Activated naive CD4-positive, alpha-beta T cell treated with anti-CD3 and anti-CD28 coated beads for 36 hours (primary cell): ENCODE measurements at places on chromosomes 5 and 9.

DNA sequence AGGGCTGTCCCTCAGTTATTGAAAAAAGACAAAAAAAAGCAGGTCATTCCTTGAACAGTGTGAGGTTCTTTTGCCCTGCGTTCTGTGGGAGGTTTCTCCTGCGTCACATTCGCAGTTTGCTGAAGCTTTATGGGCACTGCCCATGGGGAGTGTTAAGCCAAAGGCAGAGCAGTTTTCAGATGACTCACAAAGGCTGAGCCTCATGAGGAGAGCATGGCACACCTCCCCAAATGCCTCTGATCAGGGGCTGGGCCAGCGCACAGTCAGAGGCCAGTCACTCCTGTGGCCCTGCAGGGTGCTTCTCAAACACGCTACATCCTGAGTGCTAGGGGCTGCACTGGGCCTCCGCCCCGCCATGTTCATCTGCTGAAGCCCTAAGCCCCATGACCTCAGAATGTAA lies 38.4 kb downstream of the IRX1 start:
- H3K36me3 ChIP-seq, result peaks cover 1% of the 10 kb centered on the region
- DNase-seq, result no peak
- H3K4me3 ChIP-seq, result no peak overlapping the region
- H3K4me1 ChIP-seq, result no peaks in the 10 kb centered on the region
- no peak overlapping the region for H3K27ac ChIP-seq

DNA sequence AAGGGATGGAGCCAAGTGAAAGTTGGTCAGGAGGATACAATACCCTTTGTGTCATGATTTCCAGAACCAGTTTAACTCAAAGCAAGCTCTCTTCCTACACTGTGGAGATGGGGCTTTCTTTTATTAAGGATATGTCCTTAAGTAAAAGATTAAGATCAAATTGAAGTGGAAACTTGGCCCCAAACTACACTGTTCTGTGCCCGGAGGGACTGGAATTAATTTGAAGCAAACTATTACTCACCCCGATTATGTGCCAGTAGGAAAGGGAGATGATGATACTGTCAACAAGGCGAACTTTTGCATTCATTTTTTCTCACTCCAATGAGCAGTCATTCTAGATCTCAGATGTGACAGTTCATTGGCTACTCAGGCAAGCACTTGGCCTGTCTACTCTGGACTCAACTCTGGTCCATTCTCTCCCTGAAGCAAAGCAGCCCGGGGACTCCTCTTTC lies 186.7 kb downstream of the NTRK2 start:
- no peak overlapping the region for H3K27ac ChIP-seq

GRCh38 chr5:171258737-171259415 lies 50.2 kb upstream of the TLX3 start:
- no peaks in the 10 kb centered on the region for H3K4me1 ChIP-seq
- peaks cover 2% of the 10 kb centered on the region for H3K27me3 ChIP-seq
- no peak overlapping the region for H3K4me3 ChIP-seq

- H3K4me1 ChIP-seq, result no peaks in the 10 kb centered on the region
- H3K27ac ChIP-seq, result no peak overlapping the region
- DNase-seq, result no peak
These were observed 1206.0 kb upstream of the C9orf72 start for GRCh38 chr9:28779243-28779642.

GRCh38 chr5:40600383-40600782 lies 79.3 kb upstream of the PTGER4 start:
- H3K4me3 ChIP-seq, result no peak overlapping the region
- H3K36me3 ChIP-seq, result no peaks in the 10 kb centered on the region
- peaks cover 30% of the 10 kb centered on the region for H3K4me1 ChIP-seq

DNA sequence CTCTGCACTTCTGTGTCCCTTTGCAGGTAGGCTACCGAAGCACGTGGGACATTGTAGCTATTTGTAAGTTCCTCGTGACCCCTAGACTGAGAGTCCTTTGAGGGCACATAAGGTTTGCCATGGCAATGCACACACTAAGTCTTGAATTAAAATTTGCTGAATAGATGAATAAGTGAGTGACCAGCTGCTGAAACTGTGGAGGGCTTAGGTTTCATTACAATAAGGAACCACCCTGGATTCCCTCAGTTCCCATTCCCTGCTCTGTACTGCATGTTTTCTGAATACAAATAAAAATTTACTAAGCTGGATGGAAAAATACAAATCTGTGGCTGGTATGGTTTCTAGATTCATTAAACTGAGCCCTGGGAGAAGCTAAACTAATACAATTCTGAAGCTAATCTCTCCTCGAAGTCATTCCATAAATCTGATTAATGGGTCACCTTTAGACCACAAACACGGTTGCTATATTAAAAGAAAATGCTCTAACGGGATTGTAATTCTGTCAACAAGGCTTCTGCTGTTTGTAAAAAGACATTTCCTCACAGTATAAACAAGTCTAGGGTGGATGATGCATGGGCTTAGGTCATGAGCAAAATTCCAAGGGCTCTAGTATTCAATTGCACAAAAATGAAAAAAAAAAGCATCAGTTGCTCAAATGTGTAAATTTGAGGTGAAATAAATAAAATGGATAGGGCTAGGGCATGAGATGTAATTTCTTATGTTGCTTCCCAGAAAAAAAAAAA lies 172.3 kb downstream of the ATP10B start:
- peaks cover 2% of the 10 kb centered on the region for H3K27me3 ChIP-seq
- no peaks in the 10 kb centered on the region for H3K36me3 ChIP-seq
- no peak overlapping the region for H3K4me3 ChIP-seq
- no peak for DNase-seq

- H3K36me3 ChIP-seq, result no peaks in the 10 kb centered on the region
- no peaks in the 10 kb centered on the region for H3K27me3 ChIP-seq
- no peaks in the 10 kb centered on the region for H3K4me1 ChIP-seq
- H3K4me3 ChIP-seq, result no peak overlapping the region
These were observed 276.0 kb upstream of the IRX4 start for GRCh38 chr5:2158767-2159166.

- no peak for DNase-seq
- no peak overlapping the region for H3K4me3 ChIP-seq
- no peaks in the 10 kb centered on the region for H3K36me3 ChIP-seq
- H3K27me3 ChIP-seq, result no peaks in the 10 kb centered on the region
- H3K4me1 ChIP-seq, result peaks cover 21% of the 10 kb centered on the region
These were observed 15.0 kb downstream of the ZSWIM6 start for GRCh38 chr5:61347080-61347479.

DNA sequence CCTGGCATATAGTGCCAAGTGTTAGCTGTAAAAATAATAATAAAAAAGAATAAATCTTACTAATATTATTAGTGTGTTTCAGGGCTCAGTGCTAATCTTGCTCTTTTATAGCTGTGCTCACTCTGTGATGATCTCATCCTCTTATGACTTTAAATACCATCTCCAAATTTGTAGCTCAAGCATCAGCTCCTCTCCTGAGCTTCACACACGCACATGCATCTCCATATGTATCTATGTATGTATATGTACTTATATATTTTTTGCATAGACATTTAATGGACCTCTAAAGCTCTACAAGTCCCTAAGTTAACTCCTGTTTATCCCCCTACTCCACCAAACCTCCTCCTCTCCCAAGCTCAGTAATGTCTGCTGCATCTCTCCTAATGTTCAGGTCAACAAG lies 170.8 kb upstream of the NR3C1 start:
- no peak overlapping the region for H3K27ac ChIP-seq
- no peaks in the 10 kb centered on the region for H3K4me1 ChIP-seq
- no peaks in the 10 kb centered on the region for H3K27me3 ChIP-seq
- no peaks in the 10 kb centered on the region for H3K36me3 ChIP-seq

DNA sequence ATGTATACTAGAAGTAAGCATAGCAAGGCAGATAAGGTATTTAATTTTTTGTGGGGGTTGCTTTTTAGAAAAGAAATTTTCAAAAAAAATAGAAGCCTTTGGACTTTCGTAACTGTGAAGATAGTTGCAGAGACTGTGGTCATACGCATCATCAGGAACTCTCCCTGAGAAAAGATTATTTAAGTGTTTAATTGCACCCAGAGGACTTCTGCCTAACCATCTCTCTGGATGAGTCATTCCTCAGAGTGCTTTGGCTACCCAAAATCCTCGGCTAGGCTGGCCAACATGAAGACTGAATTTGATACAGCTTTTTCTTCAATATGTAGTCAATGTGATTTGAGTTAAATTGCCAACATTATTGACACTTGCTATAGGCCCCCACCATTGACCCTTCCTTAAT lies 296.4 kb downstream of the TLR4 start:
- no peaks in the 10 kb centered on the region for H3K4me1 ChIP-seq
- no peak overlapping the region for H3K4me3 ChIP-seq
- no peak for DNase-seq
- no peak overlapping the region for H3K27ac ChIP-seq

DNA sequence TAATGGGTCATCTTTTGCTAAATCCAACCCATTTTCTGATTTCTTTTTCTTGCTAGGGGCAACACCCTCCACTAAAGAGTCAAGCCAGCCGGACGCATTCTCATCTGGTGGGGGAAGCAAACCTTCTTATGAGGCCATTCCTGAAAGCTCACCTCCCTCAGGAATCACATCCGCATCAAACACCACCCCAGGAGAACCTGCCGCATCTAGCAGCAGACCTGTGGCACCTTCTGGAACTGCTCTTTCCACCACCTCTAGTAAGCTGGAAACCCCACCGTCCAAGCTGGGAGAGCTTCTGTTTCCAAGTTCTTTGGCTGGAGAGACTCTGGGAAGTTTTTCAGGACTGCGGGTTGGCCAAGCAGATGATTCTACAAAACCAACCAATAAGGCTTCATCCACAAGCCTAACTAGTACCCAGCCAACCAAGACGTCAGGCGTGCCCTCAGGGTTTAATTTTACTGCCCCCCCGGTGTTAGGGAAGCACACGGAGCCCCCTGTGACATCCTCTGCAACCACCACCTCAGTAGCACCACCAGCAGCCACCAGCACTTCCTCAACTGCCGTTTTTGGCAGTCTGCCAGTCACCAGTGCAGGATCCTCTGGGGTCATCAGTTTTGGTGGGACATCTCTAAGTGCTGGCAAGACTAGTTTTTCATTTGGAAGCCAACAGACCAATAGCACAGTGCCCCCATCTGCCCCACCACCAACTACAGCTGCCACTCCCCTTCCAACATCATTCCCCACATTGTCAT lies 72.0 kb downstream of the NUP214 start:
- peaks cover 44% of the 10 kb centered on the region for H3K36me3 ChIP-seq
- no peak overlapping the region for H3K4me3 ChIP-seq
- H3K4me1 ChIP-seq, result no peaks in the 10 kb centered on the region
- DNase-seq, result no peak

GRCh38 chr5:122924203-122924602 lies 78.8 kb downstream of the SNX24 start:
- H3K4me3 ChIP-seq, result no peak overlapping the region
- H3K27me3 ChIP-seq, result no peaks in the 10 kb centered on the region
- no peak overlapping the region for H3K27ac ChIP-seq
- no peak for DNase-seq
- H3K4me1 ChIP-seq, result no peaks in the 10 kb centered on the region

GRCh38 chr5:72760259-72760658 lies 56.2 kb upstream of the TNPO1 start:
- H3K4me1 ChIP-seq, result no peaks in the 10 kb centered on the region
- H3K27ac ChIP-seq, result no peak overlapping the region
- no peaks in the 10 kb centered on the region for H3K36me3 ChIP-seq
- no peak overlapping the region for H3K4me3 ChIP-seq
- no peak for DNase-seq

- no peaks in the 10 kb centered on the region for H3K27me3 ChIP-seq
- H3K27ac ChIP-seq, result peak overlapping the region; percentile 99
- DNase-seq, result peak; percentile 79
These were observed 1.2 kb downstream of the ST8SIA4 start for GRCh38 chr5:100901821-100902341.

GRCh38 chr5:53749621-53750020 lies 189.2 kb downstream of the NDUFS4 start:
- no peak overlapping the region for H3K4me3 ChIP-seq
- no peak overlapping the region for H3K27ac ChIP-seq
- no peak for DNase-seq
- no peaks in the 10 kb centered on the region for H3K4me1 ChIP-seq

DNA sequence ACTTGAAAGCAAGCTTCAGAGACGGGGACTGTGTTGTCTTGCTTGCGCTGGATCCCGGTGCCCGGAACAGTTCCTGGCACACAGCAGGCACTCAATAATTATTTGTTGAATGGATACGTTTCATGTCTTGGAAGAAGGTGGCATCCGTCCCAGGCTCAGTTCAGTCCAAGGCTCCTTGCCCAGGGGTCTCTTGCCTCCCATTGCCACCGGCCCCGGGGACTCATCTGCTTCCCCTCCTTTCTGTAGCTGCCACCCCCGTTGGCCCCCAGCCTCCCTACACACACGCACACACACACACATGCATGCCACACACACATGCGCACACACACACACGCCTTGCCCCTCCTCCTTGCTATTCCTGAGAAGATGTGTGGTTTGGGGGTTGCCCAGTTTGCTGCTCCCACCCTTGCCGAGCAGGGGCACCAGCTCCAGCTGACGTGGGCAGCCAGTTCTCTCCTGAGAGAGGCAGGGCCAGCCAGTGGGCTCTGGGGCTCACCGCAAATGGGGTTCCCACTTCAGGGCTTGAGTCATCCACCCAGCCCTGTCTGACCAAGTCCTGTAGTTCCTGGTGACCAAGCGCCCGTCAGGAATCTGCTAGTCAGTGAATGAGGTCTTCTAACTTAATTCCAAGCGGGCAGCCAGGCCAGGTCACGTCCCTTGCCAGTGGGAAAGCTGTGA lies 41.8 kb downstream of the HK3 start:
- DNase-seq, result no peak
- peaks cover 19% of the 10 kb centered on the region for H3K27me3 ChIP-seq
- no peak overlapping the region for H3K4me3 ChIP-seq

GRCh38 chr5:57501414-57502201 lies 19.0 kb upstream of the ACTBL2 start:
- no peak for DNase-seq
- no peaks in the 10 kb centered on the region for H3K27me3 ChIP-seq
- peaks cover 5% of the 10 kb centered on the region for H3K4me1 ChIP-seq
- no peak overlapping the region for H3K4me3 ChIP-seq
- H3K27ac ChIP-seq, result no peak overlapping the region

DNA sequence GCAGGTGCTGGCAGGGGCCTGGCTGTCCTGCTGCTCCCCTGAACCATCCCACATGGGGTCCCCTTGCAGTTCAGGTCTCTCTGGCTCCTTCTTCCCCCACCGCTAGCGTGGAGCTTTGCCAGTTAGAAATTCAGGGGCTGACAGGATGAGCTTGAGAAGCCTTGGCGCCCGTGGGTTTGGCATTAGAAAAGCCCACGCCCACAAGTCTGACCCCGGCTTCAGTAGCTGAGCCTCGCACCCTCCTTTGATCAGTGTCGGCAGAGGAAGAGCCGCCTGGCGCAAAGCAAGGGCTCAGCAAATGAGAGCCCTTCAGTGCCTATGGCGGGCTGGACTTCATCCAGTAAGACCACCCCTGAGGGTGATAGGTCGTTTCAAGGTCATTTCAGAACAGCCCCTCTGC lies 30.1 kb upstream of the NCS1 start:
- H3K4me3 ChIP-seq, result no peak overlapping the region
- peaks cover 53% of the 10 kb centered on the region for H3K4me1 ChIP-seq
- DNase-seq, result no peak
- no peak overlapping the region for H3K27ac ChIP-seq
